ENCODE measurements at places on chromosomes 11 and 22. TPM values are rescaled to one million over a fixed set of nuclear protein-coding genes. Genes with fewer than 3 reads are reported as not detected.

The NFAM1 gene
- 0.04 TPM for total RNA-seq

The CABP4 gene
- total RNA-seq = 1.3 TPM

DNA sequence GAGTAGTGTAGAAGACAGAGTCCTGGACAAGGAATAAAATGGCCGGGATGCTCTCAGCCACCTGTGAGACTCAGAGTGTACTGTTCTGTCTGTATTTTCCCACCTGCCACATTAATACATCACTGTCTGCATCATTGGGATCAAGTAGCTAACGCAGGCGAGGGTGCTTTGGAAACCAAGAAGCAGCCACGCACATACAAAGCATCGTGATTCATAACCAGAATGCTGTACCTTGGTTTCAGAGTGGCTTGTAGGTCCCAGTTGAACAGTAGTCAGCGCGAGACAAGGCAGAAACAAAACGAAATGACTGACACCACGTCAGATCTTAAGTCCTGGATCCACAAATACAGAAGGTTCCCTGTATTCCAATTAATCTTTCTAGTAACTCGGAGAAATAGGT lies 198.3 kb downstream of the GRIK4 start:
- H3K27me3 ChIP-seq = peaks cover 4% of the 10 kb centered on the region
- no peak overlapping the region for H3K4me3 ChIP-seq
- no peaks in the 10 kb centered on the region for H3K4me1 ChIP-seq
- H3K27ac ChIP-seq = no peak overlapping the region
- H3K36me3 ChIP-seq = no peaks in the 10 kb centered on the region

The SCN3B gene
- not detected for total RNA-seq

GRCh38 chr11:66728038-66728692 lies 851 bp downstream of the SPTBN2 start:
- DNase-seq = no peak
- H3K4me1 ChIP-seq = peaks cover 14% of the 10 kb centered on the region
- peaks cover 3% of the 10 kb centered on the region for H3K36me3 ChIP-seq

DNA sequence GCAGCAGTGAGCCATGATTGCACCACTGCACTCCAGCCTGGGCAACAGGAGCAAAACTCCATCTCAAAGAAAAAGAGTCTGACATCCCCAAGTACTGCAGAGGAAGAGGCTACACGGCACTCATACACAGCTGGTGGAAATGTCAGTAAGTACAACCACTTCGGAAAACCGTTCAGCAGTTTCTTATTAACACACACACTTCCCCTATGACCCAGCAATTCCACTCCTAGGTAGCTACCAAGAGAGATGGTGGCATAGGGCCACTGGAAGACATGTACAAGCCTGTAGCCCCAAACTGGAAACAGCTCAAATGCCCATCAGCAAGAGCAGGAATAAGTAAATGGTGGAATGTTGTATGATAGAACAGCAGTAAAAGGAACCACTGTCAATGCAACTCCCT lies 3.3 kb downstream of the DRAP1 start:
- no peak for DNase-seq
- H3K36me3 ChIP-seq = peaks cover 32% of the 10 kb centered on the region
- peak overlapping the region; percentile 35 for H3K4me3 ChIP-seq
- no peaks in the 10 kb centered on the region for H3K27me3 ChIP-seq
- H3K27ac ChIP-seq = peak overlapping the region; percentile 62
- peaks cover 47% of the 10 kb centered on the region for H3K4me1 ChIP-seq

DNA sequence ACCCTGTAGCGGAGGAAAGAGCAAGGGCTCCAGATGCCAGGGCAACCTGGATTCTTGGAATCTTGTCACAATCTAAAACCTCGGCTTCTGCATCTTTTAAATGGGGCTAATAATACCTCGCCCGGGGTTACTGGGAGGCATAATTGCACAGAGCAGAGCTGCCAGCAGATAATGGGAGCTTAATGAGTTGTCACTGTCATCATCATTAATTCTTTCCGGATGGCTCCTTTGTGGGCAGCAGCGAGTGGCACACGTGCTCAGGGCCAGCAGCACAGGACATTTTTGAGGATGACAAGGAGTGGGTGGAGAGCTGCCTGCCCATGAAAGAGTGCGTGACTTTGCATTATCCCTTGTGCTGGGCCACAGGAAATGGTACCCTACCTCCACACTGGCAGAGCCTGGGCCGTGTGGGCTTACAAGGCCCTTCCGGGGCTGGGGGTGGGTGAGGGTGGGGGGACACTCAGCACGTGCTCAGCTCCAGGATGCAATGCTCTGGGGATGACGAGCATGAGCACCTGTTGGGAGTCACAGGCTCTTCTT lies 5.7 kb downstream of the PDGFB start:
- H3K4me3 ChIP-seq = no peak overlapping the region
- H3K36me3 ChIP-seq = no peaks in the 10 kb centered on the region
- no peak for DNase-seq
- peaks cover 59% of the 10 kb centered on the region for H3K27me3 ChIP-seq
- H3K27ac ChIP-seq = no peak overlapping the region

DNA sequence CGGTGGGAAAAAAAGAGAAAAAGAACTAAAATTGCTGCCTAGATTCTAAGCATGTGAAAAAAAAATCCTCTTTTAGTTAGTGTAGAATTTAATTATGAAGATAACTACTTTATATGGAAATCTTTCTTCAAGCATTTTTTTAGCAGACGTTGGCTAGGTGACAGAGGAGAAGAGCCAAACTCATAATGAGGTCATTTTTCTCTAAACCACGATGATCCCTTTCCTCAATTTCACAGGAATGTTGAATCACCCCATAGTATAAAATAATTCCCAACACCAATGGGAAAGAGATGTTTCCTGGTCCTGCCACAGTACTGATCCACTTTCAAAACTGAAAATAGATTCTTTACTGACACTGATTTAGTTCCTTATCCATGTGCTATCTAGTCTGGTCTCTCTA lies 319.8 kb downstream of the DLG2 start:
- no peak overlapping the region for H3K4me3 ChIP-seq
- no peak for DNase-seq
- no peak overlapping the region for H3K27ac ChIP-seq
- H3K27me3 ChIP-seq = no peaks in the 10 kb centered on the region

DNA sequence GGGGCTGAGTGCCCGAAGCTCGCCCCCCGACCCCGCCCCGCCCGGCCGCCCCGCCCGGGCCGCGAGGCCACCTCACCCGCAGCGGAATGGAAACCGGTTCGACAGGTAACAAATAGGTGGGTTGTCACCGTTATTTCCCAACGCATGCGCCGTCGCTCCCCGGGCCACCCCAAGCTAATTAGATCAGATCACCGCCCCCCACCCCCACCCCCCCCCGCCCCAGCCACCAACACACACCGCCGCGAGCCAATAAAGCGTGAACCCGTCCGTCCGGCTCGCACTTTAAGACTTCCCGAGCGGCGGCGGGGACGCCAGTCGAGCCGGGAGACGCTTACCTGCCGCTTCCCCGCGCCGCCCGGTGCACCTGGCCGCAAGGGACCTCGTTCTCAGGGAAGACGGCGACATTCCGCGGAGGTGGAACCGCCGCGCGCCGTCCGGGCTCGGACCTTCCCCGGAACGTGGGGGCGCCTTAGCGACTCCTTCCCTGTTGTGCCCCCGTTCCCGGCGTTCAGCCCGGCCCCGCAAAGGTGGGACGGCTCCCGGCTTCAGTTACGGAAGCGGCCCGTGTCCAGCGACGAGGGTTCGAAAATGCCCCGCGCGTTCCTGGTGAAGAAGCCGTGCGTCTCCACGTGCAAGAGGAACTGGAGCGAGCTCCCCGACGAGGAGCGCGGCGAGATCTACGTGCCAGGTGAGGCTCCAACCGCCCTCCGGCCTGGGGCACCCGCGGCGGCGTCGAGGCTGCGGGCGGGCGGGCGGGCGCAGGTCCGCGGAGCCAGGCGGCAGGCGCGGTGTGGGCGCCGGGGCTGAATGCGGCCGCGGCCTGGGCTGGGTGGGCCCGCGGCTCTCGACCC lies at the start of gene OVOL1:
OVOL1 (plus strand) TSS at position 278 of the 851 bp plus-strand sequence; CDS start at position 589, 311 bp downstream.
- H3K4me3 ChIP-seq = peak within 1 kb of the TSS; percentile 44
- H3K27me3 ChIP-seq = peaks cover 62% of the 10 kb centered on the region
- peaks cover 14% of the 10 kb centered on the region for H3K4me1 ChIP-seq
- H3K36me3 ChIP-seq = peaks cover 2% of the 10 kb centered on the region

DNA sequence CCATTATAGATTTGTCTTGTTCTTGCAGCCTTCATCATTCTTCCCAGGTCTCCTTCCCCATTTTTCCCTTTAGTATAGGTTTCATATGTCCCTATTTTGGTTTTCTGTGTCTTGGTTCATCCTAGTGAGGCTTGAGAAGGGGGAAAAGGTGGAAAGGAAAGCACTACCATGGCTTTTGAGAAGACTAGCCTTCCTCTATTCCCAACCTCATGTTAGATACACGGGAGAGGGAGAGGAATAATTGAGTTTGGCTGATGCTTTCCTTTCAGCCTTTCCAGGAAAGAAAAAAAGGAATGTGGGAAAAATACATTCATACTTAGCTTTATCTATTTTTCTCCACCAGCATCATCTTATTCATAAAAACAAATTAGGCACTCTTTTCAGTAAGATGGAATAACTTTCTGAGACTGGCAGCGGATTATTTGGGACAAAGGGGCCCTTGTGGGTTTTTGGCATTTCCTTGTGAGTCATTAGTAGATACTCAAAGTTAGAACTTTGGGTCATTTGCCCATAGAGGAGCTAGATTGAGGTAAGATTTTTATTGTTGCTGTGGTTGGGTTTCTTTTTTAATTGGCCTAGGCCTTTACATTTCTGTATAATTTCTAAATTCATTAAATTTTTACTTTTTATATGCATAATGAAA lies 23.8 kb downstream of the CAPRIN1 start:
- H3K27me3 ChIP-seq = no peaks in the 10 kb centered on the region
- no peak for DNase-seq
- H3K27ac ChIP-seq = no peak overlapping the region

The CCDC157 gene
- total RNA-seq = 4.3 TPM

GRCh38 chr11:95698676-95699557 lies 90.7 kb downstream of the FAM76B start:
- DNase-seq = no peak
- peaks cover 68% of the 10 kb centered on the region for H3K4me1 ChIP-seq
- peak overlapping the region; percentile 93 for H3K27ac ChIP-seq
- no peaks in the 10 kb centered on the region for H3K27me3 ChIP-seq

The HBG2 gene
- total RNA-seq = not detected

Measured in activated CD4-positive, alpha-beta T cell treated with anti-CD3 and anti-CD28 coated beads, Interleukin-2, amount 10 ng/mL, durations not matched to agents 7 days and 5 days (primary cell).